Stomach (tissue), 19 donors: ENCODE measurements at places on chromosomes 11 and 22.

DNA sequence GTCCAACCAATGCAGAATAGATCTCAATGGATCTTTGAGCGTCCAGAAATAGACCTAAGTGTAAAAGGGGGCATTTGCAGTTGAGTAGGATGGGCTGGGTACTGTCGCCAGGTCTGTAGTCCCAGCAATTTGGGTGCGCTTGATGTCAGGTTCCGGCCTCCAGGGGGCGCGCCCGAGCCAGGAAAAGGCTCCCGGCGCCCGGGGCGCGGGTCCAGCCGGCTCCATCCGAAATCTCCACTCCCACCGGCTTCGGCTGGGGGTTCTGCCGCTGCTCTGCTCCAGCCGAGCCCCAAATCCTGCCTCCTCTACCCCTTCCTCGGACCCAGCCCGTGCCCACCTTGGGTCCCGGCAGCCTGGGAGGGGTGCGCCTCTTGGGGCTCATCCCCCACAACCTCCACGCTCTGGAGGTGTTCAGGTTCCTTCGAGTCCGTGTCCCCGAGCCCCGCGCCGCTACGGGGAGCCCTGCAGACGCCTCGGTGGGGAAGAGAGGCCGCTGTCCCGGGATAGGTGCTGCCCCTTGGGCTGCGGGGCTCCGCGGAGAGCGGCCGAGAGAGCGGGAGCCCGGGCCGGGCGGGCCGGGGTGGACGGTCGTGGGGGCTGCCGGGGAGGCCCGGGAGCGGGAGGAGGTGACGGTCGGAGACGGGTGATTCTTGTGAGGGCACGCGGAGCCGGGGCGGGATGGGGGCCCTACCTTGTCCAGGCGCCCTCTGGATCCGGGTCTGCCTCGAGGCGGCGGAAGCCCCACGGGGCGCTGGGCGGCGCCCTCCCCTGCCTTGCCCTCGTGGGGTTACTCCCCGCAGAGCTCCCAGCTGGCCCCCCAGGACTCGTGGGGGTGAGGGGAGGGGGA lies 13.0 kb upstream of the CYB5R3 start:
- peak; percentile 92 for DNase-seq

- no peak for DNase-seq
Observed at GRCh38 chr11:95296621-95297025, 65.6 kb upstream of the SESN3 start.

- no peak for DNase-seq
Observed at GRCh38 chr11:59676205-59676604, 7.4 kb upstream of the PATL1 start.

DNA sequence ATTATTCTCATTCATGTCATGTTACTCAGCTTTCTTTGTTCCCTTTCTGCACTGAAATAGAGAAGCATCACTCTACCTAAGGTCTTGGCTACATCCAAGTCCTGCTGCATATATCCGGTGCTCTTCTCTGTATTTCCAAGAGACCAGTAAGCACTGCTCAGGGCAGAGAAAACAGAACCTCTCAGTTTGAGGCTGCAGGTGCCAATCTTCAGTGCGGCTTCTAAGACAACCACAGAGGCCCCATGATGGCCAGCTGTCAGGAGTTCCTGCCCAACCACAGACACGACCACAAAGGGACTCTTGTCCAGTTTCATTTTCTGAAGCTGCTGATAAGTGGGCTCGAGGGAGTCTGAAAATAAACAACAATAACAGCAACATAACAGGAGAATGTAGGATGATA lies 378.4 kb upstream of the PITPNB start:
- no peak for DNase-seq

DNA sequence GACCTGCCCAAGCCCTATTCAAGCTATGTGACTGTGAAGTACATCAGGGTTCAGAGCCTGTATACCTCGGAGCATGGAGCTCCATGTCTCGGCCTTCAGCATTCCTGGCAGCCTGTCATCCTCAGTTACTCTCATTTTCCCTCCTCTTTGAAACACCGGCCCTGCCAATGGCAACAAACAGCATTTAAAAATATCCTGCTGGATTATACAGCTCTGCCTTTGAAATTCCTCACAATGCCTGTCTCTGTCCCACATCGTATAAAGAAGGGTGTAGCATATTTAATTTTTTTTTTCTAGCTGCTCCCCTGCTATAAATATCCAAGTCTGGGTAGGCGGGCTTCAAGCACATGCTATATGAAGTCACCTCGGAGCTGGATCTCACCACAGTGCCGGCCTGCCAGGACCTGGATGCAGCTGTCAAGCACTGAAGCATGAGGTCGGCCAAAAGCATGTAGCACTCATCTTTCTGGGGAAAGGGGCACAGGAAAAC lies 11.8 kb downstream of the ABTB2 start:
- no peak for DNase-seq

GRCh38 chr11:72954860-72955259 lies 140.6 kb downstream of the ATG16L2 start:
- DNase-seq, result no peak

DNA sequence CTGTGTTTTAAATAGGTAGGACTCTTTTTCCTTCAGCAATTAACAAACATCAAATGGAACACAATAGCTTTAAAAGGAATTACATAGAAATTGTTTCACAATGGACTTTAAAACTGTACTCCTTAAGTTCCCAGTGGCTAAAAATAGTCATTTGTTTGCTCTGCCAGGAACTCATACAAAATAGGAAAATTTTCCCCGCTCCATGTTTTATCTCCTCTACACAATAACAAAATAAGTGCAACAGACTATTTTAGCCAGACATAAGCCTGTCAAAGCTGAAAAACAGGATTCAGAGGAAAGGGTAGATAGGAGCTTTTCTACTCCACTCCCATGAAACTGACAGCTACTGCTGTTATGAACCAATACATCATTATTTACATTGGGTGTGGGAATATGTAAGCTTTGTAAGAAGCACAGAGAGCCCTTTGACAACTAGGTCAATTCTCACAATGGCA lies 90.1 kb downstream of the STK33 start:
- DNase-seq, result peak; percentile 75

GRCh38 chr11:129999407-129999806 lies 3.2 kb downstream of the PRDM10 start:
- no peak for DNase-seq

DNA sequence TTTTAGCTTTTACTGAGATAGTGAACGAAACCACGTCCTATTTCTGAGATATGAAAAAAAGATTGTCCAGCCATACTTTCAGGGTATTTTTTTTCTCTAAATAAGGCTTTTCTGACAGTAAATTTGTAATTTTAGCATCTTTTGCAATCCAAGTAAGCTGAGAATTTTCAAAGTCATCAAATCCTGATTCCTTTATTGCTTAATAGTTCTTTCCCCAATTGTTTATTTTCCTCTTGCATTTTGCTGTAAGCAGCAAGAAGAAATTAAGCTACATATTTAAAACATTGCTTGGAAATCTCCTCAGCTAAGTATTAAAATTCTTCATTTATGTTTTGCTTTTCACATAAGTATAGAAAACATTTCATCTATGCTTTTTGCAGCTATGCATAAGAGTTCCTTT lies 493.3 kb upstream of the CCDC179 start:
- no peak for DNase-seq

- no peak for DNase-seq
Observed at GRCh38 chr11:12404436-12404835, 27.1 kb downstream of the PARVA start.

- no peak for DNase-seq
Observed at GRCh38 chr22:30315962-30316576, 10.7 kb downstream of the TBC1D10A start.

DNA sequence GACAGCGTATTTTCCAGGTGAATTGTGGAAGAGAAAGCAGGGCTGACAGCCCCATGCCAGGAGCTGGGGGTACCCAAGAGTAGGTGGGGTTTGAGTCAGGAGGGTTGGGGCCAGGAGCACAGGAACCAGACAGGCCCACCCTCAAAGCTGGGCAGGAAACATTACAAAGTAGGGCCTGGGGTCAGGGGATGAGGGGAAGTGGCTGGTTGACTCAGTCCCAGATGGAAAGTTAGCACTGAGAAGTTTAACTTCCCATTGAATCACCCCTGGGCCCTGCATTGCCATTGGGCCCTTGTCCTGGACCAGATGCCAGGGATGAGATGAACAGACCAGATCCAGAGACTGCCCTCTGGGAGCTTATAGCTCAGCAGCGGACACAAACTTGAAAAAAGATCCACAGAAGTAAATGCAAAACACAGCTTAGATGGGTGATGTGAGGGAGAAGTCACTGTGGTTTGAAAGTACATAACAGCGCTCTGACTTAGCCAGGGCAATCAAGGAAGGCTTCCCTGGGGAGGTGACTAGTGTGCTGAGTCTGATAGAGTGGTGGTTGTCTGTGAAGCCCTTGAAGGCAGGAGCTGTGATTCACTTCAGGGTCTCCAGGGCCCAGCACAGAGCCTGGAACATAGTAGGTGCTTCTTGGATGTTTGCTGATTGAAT lies 2.2 kb downstream of the MAFF start:
- no peak for DNase-seq

GRCh38 chr11:132139181-132139580 lies 768.8 kb downstream of the NTM start:
- no peak for DNase-seq

DNA sequence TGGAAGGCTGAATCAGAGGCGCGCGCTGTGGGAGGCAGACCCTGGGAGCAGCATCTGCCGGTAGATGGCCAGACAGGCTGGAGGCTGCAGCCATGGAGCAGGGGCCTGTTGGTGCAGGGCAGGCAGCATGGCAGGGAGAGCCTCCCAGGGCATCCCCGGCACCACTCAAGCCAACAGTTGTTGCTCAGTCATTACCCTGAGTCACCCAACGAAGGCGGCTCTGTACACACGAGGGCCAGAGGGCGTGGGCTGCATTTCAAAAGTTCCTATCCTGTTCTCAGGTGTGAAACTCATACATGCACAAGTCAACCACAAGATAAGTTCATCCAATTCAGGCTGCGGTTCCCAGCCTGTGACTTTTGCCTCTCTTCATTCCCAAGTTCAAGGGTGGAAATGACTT lies 2.6 kb downstream of the ANO1 start:
- DNase-seq, result peak; percentile 65

- DNase-seq, result no peak
Observed at GRCh38 chr11:95266751-95267374, 35.9 kb upstream of the SESN3 start.

DNA sequence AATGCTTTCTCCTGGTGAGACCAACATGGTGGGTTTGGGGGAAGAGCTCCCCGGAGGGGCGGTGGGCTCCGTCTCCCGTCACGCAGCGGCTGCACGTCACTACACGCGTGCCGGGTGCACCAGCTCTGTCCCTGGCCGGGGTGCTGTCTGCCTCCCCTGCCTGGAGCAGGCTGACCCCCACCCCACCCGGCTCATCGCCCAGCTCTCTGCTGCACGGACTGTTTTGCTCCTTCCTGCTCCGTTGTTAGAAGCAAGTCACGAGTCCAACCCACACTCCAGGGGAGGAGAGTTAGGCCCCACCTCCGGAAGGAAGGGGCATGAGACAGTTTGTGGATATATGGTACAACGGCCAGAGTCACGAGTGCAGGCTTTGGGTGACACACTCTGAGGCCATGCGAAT lies 364.9 kb downstream of the BRD1 start:
- DNase-seq, result no peak
